ENCODE measurements at places on chromosomes 12 and 14.

DNA sequence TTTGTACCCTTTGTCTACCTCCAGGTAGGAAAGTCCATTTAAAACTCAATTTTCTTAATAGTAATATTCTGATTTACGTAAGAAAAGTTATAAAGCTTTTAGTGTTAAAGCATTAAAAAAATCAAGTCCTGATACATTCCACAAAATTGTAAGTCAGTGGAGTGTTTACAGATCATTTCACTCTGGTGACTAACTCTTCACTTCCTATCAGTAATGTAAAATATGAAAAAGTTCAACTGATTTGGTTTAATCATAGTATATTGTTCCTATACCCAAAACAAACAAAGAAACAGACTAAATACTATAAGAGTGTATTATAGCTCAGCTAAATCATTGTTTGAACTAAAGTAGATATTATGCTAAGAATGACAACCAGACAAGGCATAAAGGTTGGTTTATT is 85.9 kb downstream of the VEZT start:
- DNase-seq = no peak

DNA sequence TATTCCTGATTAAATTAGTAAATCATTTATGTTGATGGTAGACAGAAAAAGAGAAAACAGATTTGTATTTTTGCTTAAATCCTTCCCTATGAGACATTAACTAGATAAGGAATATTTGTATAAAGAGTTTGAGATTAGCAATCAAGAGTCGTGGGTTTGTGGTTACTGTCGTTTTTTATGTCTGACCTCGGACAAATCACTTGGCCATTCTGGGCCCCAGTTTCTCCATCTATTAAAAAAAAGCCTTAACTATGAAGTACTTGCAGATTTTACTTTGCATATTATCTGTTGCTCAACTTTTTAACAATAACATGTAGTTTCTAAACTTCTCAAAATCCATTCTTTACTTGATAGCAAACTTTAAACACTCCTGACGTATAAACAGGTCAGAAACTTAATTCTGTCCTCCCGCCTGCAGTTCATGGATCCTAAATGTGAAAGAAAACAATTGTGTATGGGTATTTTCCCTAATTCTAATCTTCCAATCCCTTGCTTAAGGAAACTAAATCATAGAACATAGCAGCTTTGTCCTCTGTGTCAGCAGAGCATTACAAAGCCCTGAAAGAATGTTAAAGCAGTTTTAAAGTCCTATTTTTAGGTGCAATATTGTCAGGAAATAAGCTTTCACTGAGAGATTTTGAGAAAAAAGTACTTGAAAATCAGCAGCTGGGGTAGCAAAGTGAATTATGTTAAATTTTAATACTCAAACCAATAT is 118.2 kb downstream of the GPR135 start:
- no peak for DNase-seq

GRCh38 chr14:55556929-55557623 is 22.9 kb upstream of the KTN1 start:
- DNase-seq = no peak

- DNase-seq = no peak
Measured at GRCh38 chr12:53514628-53515290, 7.5 kb upstream of the NPFF start.

DNA sequence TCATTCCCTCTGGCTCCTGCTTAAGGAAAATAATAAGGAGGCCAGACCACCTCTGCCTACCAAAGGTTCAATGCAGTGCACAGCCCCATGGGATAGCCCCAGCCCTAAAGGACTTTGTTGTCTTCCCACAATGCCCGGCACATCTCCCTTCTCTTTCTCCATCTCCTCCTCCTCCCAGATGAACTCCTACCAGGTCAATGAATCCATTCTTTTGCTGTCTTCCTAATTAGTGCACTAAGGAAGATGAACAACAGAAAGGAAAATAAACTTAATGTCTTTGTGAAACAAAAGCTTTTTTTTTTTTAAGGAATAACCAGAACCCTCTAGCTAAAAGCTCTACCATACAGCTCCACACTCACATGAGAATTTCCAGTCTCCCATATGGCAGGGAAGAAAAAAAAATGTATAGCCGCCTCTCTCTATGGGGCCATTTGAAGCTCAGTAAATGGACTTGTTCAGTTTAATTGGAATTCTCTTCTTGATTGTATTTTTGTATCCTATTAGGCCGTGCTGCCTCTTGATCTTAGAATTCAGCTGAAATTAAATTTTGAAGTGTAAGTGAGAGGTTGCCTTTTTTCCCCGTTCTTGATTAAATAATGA is 41.8 kb upstream of the HSPB8 start:
- DNase-seq = no peak

GRCh38 chr12:21962236-21962635 is 21.0 kb upstream of the ABCC9 start:
- no peak for DNase-seq

GRCh38 chr14:65164068-65164824 is 61.9 kb upstream of the MAX start:
- DNase-seq = no peak

DNA sequence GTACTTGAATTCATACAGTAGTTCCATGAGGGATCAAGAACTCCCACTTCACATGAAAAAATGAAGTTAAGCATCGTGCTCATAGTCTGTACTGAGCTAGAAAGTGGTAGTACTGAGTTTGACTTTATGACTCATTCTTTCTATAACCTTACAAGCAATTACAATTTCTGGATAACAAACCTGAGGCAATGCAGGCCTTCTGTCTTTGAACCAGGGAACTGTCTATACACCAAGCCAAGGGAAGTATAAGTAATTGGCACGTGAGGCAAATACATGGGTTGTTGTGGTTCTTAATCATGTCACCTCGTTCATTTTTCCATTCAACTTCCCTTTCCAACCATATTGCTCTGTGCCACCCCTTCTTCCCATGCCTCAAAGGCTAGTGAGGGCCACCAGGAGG is 16.8 kb downstream of the GNS start:
- DNase-seq = no peak

- DNase-seq = no peak
Measured at GRCh38 chr12:85385406-85385805, 105.4 kb downstream of the ALX1 start.

GRCh38 chr12:59708064-59708463 is 112.2 kb downstream of the SLC16A7 start:
- no peak for DNase-seq

- no peak for DNase-seq
Measured at GRCh38 chr12:50928392-50928791, 24.0 kb upstream of the HIGD1C start.

- no peak for DNase-seq
Measured at GRCh38 chr12:88258396-88258795, 116.3 kb downstream of the TMTC3 start.

DNA sequence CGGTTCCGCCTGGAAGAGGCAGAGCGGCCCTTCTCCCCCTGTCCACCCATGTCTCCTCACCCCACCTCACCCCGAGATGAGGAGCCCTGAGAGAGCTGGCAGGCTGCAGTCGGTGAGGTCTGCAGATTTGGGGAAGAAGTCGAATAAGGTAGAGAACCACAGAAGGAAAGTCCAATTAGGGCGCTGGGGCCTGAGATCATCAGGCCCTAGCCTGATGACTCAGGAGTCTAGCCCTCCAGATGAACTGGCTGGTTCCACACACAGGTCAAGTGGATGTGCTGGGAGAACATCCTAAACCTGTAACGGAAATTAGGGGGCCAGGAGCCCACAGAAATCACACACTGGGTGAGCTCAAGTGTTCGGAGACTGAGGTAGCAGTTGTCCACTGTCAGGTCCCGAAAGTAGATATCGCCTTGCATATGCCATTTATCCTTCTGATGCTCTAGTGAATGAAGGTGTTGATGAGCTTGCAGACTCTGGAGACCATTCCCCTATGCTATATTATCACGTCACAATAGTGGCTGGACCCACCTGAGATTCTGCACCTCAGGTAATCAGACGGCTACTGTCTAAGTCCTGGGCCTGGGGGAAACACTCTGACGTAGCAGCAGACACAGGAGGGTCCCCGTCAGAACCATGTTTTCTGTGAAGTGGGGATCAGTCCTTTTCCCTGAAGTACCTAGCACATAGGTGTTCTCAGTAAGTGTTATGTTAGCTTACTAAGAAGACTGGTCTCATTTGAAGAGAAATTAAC is 886 bp upstream of the METTL17 start:
- DNase-seq = no peak

- peak; percentile 6 for DNase-seq
Measured at GRCh38 chr12:51270067-51270950, at the start of gene SMAGP. Gene SMAGP, minus strand, starts transcription at chr12:51270415. Its CDS starts 1,137 bp downstream, at chr12:51269278.

DNA sequence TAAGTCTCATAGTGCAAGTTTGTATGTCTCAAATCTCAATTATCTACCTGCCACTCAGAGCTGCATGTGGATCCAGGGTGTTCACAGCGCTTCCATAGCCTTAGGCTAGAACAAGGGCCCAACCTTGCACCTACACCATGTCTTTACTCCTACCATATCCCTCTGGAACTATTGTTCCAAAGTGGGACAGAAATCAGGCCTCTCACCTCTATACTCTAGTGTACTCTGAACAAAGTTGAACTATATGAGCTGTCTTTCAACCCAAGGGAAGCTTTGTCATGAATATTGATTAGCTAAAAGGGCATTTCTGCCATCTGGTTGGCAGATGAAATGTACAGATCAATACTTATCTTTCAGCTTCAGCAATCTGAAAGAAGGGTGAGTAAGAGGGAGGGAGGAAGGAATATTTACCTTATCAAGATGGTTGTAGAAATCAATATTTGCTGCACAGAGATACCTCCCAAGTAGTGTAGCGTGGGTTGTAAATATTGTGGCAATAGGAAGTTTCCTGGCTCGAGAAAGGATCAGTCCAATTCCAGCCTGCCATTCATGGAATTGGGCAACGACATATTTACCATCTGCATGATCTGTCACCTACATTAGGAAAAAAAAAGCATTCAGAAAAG is 30.8 kb downstream of the GYS2 start:
- DNase-seq = no peak

- no peak for DNase-seq
Measured at GRCh38 chr14:104147346-104148125, 9.1 kb downstream of the KIF26A start.

- DNase-seq = no peak
Measured at GRCh38 chr14:83874662-83875061, 1655.3 kb upstream of the FLRT2 start.

DNA sequence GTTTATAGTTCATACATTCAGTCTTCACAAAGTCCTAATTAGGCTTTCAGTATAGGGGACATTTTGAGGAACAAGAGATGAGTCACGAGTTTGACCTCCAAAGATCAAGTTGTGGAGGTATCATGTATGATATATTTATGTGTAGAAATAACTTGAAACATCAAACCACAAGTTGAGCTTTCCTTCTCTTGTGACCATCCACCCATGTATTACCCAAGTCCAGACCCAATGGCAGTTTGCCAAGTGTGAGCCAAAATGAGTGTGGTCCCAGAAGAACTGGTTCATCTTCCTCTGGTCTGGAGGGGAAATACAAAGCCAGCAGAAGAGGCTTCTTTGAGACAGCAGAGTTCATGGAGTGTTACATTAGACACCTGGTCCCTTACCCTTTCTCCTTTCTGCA is 104.9 kb downstream of the ATP23 start:
- no peak for DNase-seq

- no peak for DNase-seq
Measured at GRCh38 chr12:65156366-65156841, 13.0 kb upstream of the LEMD3 start.

DNA sequence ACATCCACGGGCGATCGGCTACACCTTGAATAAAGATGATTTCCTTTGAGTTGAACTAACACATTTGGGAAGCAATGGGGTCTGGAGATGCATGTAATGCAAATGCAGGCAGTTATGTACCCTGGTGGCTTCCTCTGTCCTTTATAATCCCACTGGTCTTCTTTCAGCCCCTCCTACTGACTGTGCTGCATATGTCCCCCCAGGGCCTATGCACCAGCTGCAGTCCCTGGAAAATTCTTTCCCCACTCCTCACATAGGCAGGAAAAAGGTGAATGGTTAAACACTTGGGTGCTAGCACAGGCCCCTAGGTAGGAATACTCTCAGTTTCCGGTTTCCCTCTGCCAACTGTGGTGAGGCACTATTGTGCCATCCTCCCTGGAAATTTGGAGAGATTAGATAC is 294.8 kb upstream of the SOX5 start:
- DNase-seq = no peak

DNA sequence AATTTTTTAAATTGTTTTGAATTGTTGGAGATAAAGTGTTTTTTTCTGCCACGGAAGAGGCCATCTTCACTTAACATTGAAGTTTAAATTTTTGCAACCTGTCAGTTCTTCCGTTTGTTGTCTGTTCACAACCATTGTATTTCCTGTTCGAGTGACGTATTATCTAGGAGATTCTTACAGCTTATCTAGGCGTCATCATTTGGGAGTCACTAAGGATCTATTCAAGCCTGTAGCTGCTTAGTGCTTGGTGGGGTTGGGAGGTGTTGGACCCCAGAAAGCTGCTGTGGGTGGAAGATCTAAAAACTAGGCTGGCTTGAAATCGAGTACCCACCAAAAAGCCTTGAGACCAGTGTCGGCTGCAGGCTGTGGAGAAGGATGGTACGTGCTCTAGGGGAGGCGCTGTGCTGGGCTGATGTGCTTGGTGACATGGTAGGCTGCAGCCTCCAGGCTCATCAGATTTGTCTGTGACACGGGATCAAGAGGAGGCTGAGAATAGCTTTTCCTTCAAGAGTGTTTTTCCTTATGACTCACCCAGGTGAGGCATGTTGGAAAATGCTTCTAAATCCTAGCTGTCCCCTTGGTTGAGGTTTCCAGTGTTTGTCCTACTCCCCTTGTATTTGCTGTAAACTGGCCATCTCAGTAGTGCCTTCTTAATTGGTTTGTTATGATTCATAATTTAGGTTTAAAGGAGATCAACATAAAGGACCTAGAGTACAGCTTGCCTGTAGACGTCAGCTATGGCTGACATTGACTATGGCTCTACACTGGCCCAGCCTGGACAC is 57.8 kb downstream of the ATG14 start:
- DNase-seq = no peak

- DNase-seq = no peak
Measured at GRCh38 chr12:60169904-60170303, 574.1 kb downstream of the SLC16A7 start.

DNA sequence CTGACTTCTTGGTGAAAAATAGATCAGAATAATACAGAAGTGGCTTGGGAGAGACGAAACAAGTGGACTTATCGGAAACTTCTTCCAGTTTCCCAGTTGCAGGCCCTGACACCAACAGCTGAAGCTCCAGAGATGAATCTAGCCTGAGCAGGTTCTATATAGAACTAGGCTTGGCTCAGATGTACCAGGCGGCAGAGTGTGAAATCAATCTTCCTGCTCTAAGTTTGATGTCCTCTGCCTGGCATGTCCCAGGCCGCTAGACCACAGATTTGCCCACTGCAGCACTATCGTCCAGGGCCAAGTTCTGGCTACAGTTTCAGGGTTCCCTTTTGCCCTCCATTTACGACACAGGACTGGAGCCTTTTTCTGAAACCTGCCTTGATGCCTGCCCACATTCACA is 91.3 kb upstream of the PLEKHA5 start:
- no peak for DNase-seq

- DNase-seq = no peak
Measured at GRCh38 chr12:76704693-76705092, 59.2 kb upstream of the ZDHHC17 start.
